ENCODE measurements at places on chromosomes 6 and 20. TPM values are rescaled to one million over a fixed set of nuclear protein-coding genes. Genes with fewer than 3 reads are reported as not detected.

CCNC gene
- 41.1 TPM for total RNA-seq

GRCh38 chr6:112560651-112561050 lies 213.5 kb downstream of the RFPL4B start:
- no peak for DNase-seq

MOG gene
- total RNA-seq: not detected

TOX2 gene
- total RNA-seq: 6.1 TPM

- no peak for DNase-seq
Measured at GRCh38 chr20:8557711-8558110, 425.6 kb downstream of the PLCB1 start.

- peak; percentile 81 for DNase-seq
Measured at GRCh38 chr20:44651684-44652423, at the start of gene ADA. Gene ADA, minus strand, starts transcription at chr20:44651699. Its CDS starts 92 bp downstream, at chr20:44651607.

GRCh38 chr20:24157213-24157612 lies 168.6 kb upstream of the GGTLC1 start:
- no peak for DNase-seq

- DNase-seq: no peak
Measured at GRCh38 chr6:41757271-41757670, 10.1 kb upstream of the PGC start.

C20orf202 gene
- total RNA-seq: 0.19 TPM

CRISP2 gene
- not detected for total RNA-seq

DNA sequence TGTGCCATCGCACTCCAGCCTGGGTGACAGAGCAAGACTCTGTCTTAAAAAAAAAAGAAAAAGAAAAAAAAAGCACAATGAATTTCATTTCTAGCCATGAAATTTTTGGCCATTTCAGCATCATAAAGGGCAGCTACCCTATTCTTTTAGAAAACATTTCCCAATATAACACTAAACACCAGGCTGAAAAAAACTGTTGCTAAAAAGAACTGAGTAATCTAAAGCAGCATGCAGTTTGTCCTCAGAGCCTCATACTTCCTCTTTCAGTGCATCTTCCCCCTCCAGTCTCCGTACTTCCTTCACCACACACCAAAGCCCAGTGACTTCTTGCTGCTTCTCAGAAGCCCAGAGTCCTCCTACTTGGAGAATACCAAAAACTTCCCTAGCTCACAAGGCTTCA lies 5.6 kb upstream of the IFNGR1 start:
- no peak for DNase-seq

DNA sequence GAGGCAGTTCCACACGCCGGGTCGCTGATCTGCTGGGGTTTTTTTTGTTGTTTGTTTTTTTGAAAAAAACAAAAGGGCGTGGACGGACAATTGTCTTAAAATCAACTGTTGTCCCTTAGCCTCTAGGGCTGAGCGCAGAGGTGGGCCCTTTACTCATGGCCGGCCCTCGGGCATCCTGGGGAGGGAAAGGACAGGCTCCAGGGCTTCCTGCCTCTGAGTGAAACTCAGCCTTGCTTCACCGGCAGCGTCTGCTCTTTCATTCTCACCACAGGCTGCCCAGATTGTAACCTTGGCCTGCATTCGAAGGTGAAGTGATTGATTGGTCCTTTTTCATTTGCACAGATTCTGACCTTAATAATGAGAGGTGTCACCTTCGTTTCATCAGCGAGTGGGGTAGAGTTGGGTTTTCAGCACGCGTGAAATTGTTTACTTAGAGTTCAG lies 797 bp downstream of the SMIM13 start:
- DNase-seq: peak; percentile 66

DNA sequence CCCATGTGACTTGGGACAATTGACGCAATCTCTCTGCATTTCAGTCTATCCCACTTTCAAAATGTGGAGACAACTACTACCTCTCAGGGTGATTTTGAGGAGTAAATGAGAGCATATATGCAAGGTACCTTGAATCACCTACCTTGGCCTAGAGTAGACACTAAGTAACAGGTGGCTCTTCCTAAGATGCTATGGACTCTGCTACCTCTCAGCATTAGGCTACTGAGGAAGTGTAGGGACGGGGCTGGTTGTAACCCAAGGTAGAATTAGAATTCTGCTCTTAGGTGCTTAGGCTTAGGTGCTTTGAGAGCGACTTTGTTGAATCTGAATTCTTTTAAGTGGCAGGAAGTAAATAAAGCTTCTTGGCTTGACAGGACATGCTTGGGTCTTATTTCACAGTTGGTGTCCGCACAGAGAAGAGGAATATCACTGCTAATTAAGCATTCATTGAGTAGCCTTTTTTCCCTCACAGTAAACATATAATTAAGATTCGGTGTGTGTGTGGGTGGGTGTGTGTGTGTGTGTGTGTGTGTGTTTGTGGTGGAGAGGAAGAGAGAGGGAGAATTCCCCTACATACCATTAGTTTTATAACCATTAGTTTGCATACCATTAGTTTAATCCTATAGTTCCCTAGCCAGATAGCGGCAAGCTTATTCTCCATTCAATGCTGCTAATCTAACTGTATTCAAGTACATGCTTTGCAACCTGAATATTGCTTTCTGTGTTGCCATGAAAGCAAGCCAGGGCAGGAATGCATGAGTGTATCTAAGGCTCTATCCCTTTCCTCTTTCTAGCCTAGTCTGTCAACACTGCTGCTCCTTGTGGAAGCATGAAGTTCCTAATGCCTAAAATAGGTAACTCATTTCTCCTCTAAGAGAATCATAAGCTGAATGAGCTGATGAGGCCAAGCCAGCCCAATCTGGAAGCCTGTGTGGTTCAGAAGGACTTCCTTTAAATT lies 112.5 kb downstream of the IPCEF1 start:
- no peak for DNase-seq

DNA sequence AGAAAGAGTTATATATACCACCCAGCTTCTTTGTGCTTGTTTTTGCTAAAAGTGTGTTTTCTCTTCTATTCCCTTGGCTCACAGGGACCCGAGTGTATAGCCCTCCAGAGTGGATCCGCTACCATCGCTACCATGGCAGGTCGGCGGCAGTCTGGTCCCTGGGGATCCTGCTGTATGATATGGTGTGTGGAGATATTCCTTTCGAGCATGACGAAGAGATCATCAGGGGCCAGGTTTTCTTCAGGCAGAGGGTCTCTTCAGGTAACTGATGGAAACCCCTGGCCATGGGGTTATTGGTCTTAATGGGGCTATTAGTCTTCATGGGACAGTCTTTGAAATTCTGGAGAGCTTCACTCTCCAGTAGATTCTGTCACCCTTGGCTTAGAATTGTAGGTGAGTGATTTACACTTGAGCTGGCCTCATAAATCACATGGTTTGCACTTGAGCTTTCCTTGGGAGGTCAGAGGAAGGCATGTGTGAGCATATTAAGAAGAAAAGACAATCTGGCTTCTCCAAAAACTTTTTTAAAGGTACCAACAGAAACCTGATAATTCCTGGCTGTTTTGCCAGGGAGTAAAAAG lies 3.0 kb downstream of the PIM1 start:
- DNase-seq: no peak

DNA sequence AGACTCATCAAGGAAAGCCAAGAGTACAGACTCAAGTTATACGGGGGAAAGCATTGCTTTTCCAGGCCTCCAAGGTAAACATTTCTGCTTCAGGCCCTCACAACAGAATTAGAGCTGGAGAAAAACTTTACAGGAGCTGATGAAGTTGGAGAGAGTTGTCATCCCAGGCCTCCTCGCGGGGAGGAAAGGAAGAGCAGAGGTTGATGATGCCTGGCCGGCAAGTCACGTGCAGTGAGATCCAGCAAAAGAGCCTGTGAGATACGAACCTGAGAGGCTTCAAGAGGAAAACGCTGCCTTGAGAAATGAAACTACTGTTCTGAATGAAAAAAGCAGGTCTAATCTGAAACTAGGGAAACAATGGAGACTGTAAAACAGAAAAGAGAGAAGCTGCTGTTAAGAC lies 122.9 kb downstream of the FAM120B start:
- DNase-seq: no peak

- DNase-seq: no peak
Measured at GRCh38 chr20:33852626-33853506, 41.7 kb downstream of the CHMP4B start.

- no peak for DNase-seq
Measured at GRCh38 chr6:75130784-75131183, 75.1 kb downstream of the COL12A1 start.

GRCh38 chr20:18507218-18508191 lies at the start of gene SEC23B:
Gene SEC23B, plus strand, starts transcription at chr20:18507940. Its CDS starts 2,896 bp downstream, at chr20:18510836.
- DNase-seq: peak; percentile 97

F13A1 gene
- 49.4 TPM for total RNA-seq

DNA sequence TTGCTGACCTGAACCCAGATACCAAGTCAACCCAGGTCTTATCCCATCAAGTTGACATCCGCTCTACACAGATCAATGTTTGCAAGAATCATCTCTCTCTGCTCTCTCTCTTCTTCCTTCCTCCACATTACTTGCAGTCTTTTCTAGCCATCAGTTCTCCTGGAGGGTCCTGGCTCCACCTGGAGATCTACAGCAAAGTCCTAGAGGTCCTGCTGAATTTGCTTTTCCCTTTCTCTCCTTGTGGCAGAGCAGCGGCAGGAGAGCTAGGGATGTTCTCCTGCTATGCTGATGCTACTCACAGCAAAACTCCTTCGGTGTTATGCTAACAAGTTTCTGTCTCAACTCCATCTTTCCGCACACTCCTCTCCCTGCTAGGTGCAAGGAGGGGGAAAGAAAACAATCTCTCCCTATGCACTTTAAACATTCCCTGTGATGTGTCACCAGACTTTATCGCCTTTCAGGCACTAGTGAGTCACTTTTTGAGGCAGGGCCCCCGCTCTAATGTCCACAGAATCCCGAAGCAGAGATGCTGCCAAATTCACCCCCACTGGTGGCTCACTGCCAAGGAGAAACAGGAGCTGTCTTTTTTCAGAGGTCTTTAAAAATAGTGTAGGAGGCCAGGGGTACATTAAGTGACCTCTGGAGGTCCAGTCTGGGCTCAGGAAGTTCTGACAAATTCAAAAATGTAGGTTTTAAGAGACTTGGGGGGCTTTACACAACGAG lies 62.6 kb downstream of the FAM50B start:
- no peak for DNase-seq

TFAP2A gene
- 0.27 TPM for total RNA-seq

DNA sequence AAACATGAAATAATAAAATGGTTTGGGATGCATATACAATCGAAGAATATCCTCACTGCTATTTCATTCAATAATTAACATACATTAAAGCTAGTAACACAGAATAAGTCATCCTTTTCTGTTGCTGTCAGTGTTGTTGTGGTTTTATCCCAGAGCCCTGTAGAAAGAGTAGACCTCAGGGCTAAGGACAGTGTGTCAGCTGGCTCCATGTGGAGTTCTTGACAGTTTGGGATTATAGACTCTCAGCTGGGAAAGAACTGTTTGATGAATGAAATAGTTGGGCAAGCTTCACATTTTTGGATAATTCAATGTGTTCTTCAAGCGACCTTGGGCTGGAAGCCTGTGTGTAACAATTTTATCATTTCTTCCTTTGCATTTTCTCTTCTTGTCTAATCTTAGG lies 10.1 kb downstream of the UTRN start:
- DNase-seq: no peak

GRCh38 chr20:24033151-24033550 lies 44.6 kb upstream of the GGTLC1 start:
- no peak for DNase-seq

GRCh38 chr6:43977404-43978111 lies 149.7 kb downstream of the MRPL14 start:
- no peak for DNase-seq

GRCh38 chr20:44856442-44856841 lies 29.1 kb upstream of the YWHAB start:
- no peak for DNase-seq

LY86 gene
- total RNA-seq: 1.3 TPM

TBXT gene
- total RNA-seq: not detected

BYSL gene
- 10.4 TPM for total RNA-seq

GRCh38 chr6:39411465-39411864 lies 89.0 kb upstream of the KCNK16 start:
- no peak for DNase-seq

DNA sequence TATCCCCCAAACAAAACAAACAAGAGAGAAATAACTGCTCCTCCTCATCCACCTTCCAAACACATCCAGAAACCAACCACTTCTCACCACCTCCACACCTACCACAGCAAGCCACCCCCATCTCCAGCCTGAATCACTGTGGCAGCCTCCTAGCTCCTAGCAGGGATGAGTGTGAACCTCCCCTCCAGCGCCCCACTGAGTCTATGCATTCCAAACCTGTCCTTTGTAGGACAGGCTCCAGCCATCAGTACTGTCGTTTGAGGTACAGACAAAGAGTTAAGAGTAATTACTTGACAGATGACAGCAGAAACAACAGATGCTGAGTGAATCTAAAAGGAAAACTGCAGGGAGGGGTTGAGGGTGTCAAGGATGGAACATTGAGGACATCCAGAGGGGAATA lies 2.4 kb downstream of the METTL24 start:
- no peak for DNase-seq

DNA sequence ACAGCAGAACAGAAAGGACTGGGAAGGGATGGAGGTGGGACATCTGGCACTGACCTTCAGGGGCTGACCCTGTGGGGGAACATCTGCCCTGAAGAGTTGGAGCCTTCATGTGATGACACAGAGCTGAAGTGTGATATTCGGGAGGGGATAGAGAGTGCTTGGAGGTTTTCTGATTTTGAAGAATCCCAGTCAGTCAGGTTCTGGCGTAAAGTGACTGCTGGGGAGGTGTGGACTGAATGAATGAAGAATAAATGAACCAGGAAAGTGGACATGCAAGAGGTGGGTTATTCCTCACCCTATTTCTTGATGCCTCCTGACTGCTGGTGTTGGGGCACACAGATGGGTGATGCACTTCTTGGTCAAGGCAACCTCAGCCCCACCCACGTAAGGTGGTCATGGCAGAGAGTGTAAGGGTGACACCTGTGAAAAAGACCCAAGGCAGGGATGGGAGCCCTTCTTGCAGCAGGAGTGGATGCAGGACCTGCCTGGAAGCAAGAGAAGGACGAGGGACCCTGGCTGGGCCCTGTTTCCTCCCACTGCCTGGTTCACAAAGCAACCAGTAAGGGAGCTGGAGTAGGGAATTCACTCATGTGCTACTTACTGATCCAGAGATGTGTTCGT lies 13.1 kb downstream of the MICA start:
- no peak for DNase-seq

- no peak for DNase-seq
Measured at GRCh38 chr20:41367393-41367695, 726 bp upstream of the EMILIN3 start.

DNA sequence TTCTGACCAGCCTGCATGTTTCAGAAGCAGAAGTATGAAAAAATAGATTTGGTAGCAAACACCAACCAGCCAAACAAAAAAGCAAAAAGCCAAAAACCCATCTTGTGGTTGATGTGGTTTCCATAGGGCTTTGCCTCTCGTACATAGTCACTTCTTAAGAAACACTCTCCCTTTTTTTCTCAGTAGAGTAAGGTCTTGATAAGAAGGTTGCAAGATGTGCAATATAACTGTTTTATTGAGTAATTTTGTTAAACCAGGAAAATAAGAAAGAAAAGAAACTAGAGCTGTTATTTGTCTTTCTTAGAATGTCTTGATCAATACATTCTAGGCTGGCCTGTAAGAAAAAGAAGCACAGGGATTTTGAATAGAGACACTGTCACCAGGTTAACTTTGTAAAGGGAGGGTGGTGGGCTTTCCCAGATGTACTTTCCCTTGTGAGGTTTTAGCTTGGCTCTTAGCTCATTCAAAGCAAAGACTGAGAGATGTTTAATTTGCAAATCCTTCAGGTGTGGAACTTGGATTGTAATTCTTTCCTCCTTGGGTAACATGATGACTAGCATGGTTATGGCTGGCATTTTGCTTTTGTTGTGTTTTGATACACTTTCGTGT lies 49.7 kb downstream of the AKAP12 start:
- no peak for DNase-seq

Data from colonic mucosa (tissue), 4 donors.